ENCODE measurements at places on chromosomes 11 and 22.

DNA sequence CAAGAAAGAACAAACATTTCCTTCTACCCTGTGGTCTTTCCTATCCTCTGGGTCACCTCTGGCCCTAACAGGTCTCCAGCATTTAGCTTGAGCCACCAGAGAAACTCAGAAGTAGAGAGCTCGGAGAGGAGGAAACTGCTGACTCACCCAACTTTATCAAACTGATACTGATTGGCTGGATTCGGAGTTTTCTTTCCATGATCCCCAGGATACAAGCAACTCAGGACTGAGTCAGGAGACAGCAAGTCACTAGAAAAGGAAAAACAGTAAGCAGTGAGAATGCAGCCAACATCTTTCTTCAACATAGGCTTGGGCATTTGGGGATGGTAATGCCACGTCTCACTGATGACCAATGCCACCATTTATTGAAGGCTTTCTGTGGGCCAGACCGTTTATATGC, 32.7 kb downstream of the THOC5 start:
- no peak for DNase-seq

GRCh38 chr22:40965936-40966725, 15.0 kb downstream of the RBX1 start:
- no peak for DNase-seq

DNA sequence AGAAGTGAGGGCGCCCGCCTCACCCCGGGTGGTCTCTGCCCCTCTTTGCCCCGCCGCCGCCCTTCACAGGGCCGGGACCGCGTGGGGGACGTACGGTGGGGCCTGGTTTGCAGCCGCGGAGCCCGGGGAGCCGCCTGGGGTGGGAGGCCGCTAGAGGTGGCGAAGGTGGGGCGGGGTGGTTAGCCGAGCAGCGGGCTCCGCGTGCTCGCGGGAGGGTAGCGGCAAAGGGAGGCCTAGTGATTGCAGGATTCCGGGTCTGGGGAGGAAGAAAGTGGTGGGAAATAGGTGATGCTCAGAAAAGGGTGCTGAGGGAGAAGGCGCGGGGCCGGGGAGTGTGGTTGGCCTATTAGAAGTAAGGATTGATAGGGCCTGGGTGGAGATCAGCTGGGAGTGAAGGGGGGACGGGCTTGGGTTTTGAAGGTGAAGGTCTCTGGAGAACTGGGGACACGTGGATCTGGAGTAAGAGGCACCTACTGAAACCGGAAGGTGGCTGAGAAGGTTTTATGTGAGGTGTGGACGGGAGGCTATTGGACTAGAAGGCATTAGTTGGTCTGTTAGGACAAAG, 571 bp downstream of the FAR1 start:
- peak; percentile 58 for DNase-seq

- no peak for DNase-seq
Measured at GRCh38 chr22:27197052-27197451, 539.7 kb downstream of the MIAT start.

GRCh38 chr11:128289048-128289447, 298.3 kb downstream of the ETS1 start:
- no peak for DNase-seq

DNA sequence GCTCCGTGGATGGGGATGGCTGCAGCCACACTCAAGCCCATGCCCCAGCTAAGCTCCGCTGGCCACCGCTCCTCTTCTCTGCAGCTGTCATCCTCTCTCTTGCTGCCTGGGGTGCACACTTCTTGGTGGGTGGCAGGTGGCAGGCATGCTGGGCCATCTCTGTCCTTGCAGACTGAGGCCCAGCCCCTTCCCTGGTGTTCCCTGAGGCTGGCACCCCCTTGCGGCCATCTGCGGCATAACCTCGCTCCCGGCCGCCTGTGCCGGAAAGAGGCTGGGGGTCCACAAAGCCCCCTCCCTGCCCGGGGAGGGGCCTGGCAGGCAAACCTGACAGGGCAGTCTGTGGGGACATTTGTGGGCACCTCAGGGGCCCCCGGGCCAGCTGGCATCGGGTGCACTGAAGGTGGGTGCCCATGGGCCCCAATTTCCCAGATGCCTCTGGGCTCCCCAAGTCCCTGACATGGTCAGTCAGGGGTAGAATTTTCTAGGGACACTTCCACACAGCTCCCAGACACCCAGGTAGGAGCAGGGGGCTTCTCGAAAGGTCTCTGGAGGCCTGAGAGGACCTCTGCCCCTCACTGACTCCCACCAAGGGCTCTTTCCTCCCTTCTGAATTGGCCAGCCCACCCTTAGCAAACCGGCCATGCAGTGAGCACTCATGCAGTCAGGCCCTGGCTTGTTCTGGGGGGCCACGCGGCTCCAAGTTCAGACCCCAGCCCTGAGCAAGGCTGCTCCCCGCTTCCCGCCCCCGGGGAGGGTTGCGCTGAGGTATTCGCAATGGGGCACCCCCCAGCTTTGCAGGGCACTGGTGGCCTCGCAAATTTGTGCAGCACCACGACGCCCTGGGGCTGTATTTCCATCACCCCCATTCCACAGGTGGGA, 23.5 kb upstream of the TH start:
- peak; percentile 79 for DNase-seq

GRCh38 chr22:47919001-47919441, 1156.6 kb downstream of the TBC1D22A start:
- no peak for DNase-seq

GRCh38 chr11:62421996-62422395, 3.2 kb downstream of the SCGB1A1 start:
- DNase-seq = no peak

DNA sequence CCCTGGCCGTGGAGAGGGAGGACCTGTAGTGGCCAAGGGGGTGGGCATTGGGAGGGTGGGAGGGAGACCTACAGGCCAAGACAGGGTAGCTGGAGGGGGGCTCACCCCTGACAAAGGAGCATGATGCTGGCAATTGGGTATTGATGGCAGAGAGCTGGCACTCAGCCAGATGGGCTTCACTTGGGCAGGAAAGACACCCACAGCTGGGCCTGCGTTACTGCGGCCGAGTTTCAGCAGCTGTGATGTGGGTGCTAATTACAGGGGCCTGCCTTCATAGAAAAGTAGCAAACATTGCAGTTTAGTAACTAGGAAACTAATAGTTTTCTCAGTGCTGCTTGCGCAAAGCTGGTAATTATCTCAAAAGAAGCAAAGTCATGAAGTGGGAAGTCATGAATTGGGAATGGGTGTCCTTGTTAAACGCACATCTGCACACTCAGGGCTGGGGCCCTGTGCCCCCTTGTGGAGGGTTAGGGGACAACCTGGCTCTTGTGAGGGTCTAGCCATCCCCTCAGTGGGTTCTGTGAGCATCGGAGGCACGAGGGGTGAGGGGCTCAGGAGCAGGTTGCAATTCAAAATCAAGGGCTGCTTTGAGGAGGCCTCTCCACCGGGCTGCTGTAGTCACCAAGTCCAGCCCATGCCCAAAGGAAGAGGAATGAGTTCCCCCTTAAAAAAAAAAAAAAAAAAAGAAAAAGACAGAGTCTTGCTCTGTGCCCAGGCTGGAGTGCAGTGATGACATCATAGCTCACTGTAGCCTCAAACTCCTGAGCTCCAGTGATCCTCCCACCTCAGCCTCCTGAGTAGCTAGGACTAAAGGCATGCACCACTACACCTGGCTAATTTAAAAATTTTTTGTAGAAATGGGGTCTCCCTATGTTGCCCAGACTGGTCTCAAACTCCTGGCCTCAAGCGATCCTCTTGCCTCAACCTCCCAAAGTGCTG, 24.4 kb upstream of the TXNRD2 start:
- no peak for DNase-seq

GRCh38 chr11:57476047-57476756, 15.9 kb downstream of the RTN4RL2 start:
- no peak for DNase-seq

GRCh38 chr11:63910675-63911074, 6.3 kb downstream of the RCOR2 start:
- no peak for DNase-seq

- no peak for DNase-seq
Measured at GRCh38 chr11:2466869-2467694, 22.3 kb downstream of the KCNQ1 start.

GRCh38 chr22:41943661-41944209, 3.2 kb downstream of the CENPM start:
- no peak for DNase-seq

Measured in D341Med (cell line).